ENCODE measurements at places on chromosomes 11 and 22.

DNA sequence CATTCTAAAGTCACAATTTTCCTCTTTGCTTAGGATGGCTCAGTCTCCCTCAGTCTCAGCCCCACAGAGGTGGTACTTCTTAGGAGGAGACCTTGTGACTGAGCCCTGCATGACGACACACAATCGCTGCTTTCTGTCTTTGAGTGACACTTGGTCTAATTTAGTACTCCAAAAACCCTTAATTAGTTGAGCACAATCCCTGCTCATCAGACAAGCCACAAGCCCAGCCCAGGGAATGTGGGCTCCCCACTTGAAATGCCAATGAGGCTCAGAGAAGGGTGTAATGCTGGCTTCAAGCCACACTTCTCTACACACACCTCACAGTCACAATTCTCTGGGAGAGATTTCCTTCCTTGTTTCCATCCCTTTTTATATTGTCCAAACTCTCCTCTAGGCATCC is 101.8 kb downstream of the FEZ1 start:
- no peak for DNase-seq

DNA sequence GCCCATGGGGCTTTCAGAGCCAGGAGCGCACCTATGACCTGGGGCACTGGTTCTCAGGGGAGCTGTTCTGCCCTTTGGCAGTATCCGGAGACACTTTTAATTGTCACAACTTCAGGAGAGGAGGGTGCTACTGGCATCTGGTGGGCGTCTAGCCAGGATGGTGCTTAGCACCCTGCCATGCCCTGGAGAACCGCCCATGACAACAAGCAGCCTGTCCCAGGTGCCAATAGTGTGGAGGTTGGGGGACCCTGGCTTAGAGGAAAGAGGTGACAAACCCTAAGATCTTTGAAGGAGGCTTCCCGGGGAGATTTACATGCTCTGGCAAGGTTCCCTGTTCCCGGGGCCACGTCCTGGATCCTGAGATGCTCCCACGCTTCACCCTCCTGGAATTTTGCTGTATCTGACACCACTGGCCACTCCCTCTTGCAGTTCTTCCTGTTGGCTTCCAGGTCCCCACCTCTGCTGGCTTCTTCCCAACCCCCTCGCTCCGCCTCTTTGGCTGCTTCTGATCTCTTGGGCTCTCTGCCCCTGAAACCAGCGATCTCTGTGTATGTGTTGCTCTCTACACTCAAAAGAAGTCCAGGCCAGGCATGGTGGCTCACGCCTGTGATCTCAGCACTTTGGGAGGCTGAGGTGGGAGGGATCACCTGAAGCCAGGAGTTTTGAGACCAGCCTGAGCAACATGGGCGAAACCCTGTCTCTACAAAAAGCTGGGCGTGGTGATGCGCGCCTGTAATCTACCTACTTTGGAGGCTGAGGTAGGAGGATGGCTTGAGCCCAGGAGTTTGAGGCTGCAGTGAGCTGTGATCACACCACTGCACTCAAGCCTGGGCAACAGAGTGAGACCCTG is 31.1 kb downstream of the FADS3 start:
- DNase-seq, result no peak

GRCh38 chr11:1199751-1200610 is 22.9 kb upstream of the MUC5B start:
- no peak for DNase-seq

DNA sequence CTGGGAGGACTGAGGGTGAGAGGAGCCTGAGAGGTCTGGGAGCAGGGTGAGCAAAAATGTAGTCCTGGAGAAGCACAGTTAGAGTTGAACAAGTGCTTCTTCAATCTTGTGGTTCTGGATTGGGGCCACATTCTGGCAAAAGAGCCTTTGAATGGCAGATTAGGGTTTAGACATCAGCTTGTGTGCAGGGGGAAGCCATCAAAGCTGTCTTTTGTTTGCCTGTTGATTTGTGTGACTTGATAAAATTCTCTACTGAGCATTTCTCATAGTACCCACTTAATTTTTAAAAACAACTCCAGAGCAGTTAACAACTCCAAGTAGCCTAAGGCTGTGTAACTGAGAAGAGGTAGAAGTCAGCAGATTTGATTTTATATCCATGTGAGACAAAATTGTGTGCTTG is 166.2 kb downstream of the FAT3 start:
- DNase-seq, result no peak

DNA sequence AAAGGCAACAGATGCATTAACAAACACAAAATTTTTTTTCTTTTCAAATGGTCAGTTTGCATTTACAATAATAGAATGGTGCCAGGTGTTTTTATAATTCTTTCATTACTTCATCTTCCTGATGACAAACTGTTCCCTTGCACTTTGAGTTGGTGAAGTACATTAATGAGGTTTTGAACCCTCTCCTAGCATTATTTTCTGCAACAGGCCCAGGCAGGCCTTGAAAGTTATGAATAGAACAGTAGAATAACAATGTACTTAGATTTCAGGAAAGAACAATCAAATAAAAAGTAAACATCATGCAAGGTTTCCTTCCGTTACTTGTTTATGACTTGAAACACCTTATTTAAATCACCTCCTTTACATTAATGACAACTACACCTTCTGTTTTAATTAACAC is 9.6 kb downstream of the BTG4 start:
- DNase-seq, result no peak
